ENCODE measurements at places on chromosomes 2 and 18.

GRCh38 chr2:129067070-129067469 is 748.4 kb upstream of the HS6ST1 start:
- DNase-seq = no peak

DNA sequence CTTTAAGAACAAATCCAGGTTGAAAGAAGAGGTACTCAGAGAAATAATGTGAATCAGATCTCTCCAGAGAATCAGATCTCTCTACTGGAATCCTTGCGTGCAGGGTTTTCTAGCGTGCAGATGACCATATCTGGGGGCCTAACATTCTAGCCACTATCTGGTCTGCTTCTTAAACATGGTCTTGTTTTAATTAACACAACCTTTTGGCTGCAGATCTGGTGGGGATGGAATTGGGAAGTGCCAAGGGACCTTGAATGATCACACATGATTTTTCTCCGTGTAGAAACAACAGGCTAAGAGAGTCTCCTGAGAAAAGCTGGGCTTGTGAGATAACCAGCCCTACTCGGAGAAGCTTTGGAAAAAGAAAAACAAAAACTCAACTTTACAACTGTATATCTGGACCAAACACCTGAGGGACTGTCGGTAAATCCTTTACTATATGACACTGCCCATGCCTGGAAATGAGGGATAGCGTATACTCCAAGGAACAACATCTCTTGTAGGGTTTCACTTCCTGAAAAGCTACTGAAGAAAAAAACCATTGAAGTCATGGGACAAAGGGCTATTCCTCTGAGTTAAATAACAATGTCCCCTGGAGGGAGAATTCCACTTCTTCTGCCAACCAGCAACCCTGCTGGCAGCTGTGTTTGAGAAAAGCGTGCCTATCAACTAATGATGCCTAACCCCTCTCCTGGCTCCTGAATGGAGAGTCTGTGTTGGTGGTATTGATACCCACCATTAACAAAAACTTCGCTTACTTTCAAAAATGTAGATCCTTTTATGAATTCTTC is 171.0 kb upstream of the REV1 start:
- DNase-seq = no peak

DNA sequence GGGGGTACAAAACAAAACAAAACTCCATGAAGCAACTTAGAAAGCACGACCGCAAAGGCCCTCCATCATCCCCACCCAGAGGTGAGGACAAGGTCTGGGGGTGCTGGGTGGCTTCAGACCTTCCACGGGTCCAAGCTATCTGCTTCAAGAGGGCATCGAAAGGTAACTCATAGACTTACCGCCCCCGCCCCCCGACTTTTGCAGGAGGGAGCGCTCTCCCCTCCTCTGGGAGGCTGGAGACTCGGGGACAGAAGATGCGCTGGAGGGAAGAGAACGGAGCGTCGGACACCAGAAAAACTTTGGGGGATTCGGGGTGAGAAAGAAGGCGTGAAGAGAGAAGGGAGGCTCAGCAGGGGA is 300 bp upstream of the STON1 start:
- DNase-seq = no peak

DNA sequence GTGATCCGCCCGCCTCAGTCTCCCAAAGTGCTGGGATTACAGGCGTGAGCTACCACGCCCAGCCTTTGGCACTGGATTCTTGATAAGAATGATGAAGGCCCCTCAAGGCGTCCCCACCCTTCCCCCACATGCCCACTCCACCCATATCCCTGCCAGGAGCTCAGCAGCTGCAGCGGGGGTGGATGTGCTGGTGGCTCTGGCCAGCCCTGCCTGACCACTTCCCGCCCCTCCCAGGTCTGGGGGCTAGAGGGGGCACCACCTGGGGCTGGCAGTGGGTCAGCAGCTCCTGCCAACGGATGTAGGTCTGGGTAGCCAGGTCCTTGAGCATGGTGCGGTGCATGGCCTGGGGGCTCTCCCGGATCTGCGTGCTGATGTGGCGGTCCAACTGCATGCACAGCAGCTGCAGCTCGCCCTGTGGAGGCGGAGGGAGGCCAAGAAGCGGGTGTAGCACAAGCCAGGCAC is 7.8 kb upstream of the SEMA4C start:
- no peak for DNase-seq

DNA sequence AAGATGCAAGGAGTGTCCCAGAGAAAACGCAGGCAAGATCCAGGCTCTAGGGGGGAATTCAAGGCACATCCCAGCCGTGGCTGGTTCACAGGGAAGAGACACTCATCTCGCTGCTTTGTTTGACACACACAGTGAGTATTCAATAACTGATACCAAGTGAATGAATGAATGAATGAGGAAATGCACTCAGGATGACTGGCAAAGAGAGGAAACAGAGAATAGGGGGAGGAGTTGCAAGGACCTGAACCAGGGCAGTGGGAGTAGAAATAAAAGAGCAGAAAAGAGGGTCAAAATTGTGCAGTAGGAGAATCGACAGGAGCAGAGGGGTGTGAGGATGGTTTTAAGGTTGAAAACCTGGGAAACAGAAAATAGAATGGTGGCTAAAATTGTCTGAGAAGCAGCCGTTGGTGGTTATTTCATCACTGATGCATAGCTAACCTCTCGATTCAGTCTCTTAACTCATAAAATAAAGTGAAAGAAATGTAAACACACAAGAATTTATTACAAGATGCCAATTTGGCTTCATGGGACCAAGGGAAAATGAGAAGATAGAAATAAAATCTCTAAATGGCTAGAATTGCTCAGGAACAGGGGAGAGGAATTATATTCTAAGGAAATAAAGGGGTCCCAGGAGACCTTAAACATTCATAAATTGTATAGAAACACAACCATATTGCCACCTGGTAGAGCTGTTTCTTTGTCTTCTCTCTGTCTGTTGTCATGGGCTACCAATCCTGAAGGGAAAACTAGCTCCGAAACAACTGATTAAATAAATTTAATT is 63.9 kb upstream of the PHLPP1 start:
- DNase-seq = no peak

- no peak for DNase-seq
Measured at GRCh38 chr2:85712336-85712735, 18.2 kb downstream of the GNLY start.

DNA sequence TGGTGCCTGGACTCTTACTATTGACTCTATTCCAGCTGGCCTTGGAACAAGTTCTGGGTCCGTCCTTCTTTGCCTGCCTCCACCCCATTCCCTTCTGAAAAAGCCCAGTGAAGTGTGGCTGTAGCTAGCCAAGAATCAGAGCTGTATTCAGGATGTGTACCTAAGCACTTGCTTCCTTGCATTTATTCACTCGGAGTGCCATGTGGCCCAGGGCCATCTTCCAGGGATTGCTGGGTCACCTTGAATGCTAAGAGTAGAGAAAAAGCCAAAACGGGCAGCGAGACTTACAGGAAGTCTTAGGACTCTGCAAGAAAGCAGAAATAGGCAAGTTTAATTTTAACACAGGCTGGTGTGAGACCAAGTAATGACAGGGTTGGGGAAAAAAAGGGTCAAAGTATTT is 4.1 kb downstream of the ITGA6 start:
- DNase-seq = no peak

DNA sequence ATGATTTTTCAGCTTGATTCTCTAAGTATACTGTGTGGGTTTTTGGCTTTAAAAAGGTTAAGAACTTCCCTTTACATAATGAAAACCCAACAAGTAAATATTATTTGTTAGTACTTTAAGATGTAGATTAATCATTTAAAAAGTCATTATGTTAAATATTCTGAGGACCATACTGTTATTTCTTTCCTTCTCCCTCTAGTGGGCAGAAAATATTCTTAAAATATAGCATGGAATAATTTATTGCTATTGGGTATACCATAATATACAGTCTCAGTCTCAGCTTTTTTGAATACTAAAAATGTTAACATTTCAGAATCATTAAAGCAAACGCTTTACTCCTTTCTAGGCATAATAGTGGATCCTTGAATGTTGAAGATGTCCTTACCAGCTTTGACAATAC is 28.1 kb downstream of the CAMKMT start:
- DNase-seq = no peak

- DNase-seq = no peak
Measured at GRCh38 chr18:29434650-29435049, 1257.7 kb upstream of the CDH2 start.

- no peak for DNase-seq
Measured at GRCh38 chr2:127681288-127681804, 6.0 kb upstream of the LIMS2 start.

GRCh38 chr18:32427084-32427900 is 43.4 kb downstream of the GAREM1 start:
- DNase-seq = no peak

DNA sequence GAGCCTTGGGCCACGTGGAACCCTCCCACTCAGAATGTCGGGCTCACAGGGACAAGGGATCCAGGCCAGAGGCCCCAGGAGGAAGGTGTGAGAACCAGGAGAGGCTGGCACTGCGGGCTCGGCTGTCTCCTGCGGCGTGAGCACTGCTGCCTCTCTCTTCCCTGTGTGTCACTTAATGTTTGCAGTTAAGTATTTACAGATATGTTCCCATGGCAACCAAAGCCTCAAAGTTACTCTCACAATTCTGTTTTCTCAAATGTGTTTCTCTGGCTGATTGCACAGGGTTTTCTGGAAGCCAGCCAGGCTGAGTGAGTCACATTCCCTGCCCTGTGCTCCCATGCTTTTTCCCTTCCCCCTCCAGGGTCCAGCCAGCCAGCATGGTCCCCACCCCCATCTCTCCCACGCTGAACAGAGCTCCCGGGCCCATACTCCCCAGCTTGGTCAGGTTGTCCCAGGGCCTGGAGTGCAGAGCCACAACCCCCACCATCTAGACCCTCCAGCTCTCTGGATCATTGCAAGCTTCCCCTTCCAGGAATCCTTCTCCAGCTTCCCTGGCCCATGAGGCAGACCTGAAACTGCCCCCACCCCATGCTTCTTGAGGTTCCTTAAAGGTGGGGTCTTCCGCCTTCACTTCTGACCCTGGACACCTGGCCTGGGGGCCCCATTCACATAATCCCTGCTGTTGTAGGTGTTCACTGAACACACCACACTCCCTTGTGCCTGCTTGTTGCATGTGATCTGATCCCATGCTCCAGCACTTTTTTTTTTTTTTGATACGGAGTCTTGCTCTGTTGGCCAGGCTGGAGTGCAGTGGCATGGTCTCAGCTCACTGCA is 265.9 kb downstream of the CELF4 start:
- no peak for DNase-seq

GRCh38 chr2:199443589-199444130 is 14.1 kb downstream of the SATB2 start:
- DNase-seq = no peak

GRCh38 chr2:101197814-101198213 is 46.6 kb upstream of the TBC1D8 start:
- no peak for DNase-seq

- DNase-seq = no peak
Measured at GRCh38 chr18:34866739-34867138, 156.6 kb downstream of the DTNA start.

DNA sequence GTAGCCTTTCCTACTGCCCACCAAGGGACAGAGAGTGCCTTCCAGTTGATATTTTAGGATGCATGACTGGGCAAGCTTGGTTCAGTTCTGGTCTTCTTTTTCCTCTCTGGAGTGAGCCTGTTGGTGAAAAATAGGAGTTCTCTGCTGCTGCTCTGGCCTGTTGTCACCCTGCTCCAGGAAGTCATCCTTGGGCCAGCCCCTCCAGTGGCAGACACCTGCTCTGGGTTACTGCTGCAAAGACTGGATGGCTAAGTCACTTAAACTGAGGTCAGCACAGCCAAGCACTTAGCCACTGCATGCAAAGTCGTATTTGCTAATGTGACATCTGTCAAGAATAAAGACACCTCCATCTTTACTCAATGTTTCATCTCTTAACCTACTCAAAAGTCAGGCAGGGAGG is 219.6 kb upstream of the ID2 start:
- DNase-seq = no peak

- no peak for DNase-seq
Measured at GRCh38 chr2:144452169-144452988, 67.5 kb downstream of the ZEB2 start.

DNA sequence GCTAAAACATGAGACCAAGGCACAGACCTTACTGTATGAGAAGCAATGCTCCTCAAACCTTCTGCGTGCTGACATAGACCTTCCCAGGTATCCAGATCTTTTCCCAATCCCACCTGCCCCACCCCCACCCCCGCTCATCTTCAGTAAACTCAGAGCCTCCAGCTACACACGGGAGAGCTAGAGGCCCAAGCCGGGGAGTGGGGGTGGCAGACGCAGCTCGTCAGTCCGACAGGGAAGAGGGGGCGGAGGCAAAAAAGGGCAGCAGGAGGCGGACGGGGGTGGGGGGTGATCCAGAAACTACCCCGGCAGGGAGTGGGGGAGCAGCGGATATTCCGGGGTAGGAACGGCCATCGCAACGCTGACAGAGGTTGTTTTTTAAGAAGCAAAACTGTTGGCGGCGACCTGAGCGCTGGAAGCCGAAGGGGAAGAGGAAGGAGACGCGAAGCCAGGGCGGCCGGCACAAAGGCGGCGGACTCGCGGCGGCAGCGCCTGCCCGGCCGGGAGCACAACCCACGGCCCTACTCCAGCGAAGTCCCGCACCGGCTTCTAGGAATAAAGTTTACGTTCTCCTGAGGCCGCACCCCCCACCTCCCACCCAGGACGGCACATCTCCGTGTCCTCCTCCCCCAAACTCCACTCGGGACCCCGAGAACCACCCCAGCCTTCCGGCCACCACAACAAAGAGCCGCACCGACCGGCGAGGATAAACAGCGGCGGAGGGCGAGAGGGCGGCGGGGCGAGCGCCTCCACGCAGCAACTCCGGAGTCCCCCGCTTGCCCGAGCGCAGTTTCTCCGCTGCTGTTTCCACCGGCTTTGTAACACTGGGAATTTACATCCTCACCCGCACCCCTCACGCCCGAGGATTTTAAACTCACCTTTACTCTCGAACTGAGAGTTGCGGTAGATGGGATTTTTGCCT is 722 bp downstream of the BAZ2B start:
- DNase-seq = peak; percentile 44

DNA sequence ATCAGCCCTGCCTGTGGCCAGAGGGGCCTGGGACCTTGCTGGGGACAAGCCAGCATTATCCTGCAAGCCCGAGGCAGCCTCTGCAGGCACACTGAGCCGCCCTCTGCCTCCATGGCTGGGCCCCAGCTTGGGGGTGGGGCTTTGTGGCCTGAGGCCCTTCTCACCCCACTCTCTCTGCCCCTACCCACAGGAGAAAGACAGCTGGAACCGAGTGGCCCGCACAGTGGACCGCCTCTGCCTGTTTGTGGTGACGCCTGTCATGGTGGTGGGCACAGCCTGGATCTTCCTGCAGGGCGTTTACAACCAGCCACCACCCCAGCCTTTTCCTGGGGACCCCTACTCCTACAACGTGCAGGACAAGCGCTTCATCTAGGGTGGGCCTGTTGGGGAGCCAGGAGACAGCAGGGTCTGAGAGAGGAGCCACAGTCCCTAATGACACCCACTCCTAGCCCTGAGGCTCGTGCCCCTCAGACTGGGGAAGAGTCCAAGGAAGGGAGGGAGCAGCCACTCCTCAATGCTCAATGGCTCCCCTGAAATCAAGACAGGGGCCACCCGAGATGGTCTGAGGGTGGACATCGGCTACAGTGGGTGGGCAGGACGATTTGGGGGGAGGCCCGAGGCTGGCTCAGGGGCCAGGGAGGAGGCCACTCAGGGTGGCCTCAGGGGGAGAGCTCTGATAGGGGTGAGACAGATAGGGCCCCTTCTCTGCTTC is 4.4 kb upstream of the CHRNG start:
- no peak for DNase-seq

- DNase-seq = no peak
Measured at GRCh38 chr2:99278793-99279291, 22.2 kb downstream of the LYG1 start.
